Activated T-cell treated with anti-CD3 and anti-CD28 coated beads for 24 hours (primary cell): ENCODE measurements at places on chromosomes 16 and 17.

DNA sequence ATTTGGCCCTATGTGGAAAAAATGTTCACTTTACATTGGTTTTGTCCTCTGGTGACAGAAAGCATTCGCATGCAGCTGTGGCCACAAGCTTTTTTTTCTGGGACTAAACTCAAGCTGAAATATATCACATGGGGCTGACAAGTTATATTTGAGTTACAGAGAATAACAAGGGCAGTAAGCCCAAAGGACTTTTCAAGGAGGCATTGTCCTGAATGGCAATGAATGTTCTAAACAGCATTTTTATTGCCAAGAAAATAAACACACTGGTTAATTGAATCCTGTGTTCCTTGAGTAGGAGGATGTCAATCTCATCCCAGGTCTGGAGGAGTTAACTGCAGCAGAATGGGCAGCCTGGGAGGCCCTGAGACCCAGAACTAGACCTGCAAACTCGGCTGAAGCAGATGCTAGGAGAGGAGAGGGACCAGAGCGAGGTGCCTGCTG is 114.5 kb downstream of the COPRS start:
- DNase-seq, result no peak

- no peak for DNase-seq
Observed at GRCh38 chr16:71917900-71918299, 22.6 kb downstream of the IST1 start.

DNA sequence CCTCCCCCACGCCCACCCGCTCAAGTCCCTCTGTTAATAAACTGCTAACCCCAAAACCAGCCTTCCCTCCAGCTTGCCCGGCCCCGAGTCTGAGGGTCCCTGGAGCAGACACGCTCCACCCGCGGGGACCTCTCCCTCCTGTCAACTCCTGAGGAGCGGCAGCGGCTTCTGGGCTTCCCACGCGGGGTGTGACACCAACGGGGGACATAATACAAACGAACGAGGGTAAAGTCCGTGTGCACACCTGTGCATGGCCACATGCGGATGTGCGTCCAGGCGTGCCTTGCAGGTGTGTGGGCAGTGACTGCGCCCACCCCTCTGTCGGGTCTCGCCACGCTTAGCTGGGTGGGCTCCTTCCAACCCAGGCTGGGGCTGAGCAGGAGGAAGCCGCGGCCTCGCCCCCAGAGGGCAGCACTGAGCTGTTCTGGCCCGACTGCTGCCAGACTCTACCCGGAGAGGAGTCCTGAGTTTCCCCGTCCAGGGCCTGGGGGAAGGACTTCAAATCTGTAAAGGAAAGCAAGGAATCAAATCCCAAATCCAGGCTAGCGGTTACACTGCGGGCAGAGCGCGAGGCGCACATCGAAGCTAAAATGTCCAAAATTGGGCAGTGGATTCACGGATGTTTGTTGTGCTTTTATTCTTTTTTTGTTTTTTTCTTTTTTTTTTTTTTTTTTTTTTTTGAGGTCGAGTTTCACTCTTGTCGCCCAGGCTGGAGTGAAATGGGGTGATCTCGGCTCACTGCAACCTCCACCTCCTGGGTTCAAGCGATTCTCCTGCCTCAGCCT is 24.2 kb upstream of the KRT17 start:
- peak; percentile 72 for DNase-seq

- DNase-seq, result no peak
Observed at GRCh38 chr16:89112377-89113151, 18.9 kb downstream of the ACSF3 start.

DNA sequence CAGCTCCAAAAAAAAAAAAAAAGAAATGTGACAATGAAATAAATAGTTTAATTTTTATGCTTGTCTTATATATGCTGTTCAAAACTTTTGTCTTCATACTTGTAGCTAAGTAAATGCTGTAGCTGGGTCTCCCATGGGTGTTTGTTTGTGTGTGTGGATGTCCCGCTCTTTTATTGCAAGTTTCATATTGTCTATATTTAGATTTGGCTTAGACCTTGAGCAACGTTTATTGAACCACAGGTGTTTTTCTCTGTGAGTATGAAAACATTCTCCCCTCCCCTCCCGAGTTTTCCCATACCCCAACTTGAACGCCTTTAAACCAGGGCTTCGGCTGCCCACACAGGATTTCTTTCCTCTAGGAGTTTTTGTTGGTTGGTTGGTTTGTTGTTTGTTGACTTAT is 45.2 kb downstream of the MFSD11 start:
- DNase-seq, result no peak

DNA sequence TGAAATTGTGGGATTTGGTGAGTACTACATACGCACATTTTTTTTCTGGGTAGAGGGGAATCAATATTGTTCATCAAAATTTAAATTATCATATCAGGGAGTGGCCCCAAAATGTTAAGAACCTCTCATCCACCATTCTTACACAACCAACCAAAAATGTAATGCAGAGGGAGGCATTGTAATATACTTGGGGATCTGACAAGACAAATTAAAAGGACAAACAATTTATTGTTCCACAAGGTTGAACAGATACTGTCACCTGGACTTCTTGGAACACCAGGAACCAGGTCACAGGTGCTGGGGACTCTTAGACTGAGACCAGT is 14.7 kb upstream of the HOXB9 start:
- no peak for DNase-seq
